ENCODE measurements at places on chromosomes 12 and 14. TPM values are rescaled to one million over a fixed set of nuclear protein-coding genes. Genes with fewer than 3 reads are reported as not detected.

- no peak for DNase-seq
These were observed 365 bp upstream of the CCDC88C start for GRCh38 chr14:91417983-91418386.

DNA sequence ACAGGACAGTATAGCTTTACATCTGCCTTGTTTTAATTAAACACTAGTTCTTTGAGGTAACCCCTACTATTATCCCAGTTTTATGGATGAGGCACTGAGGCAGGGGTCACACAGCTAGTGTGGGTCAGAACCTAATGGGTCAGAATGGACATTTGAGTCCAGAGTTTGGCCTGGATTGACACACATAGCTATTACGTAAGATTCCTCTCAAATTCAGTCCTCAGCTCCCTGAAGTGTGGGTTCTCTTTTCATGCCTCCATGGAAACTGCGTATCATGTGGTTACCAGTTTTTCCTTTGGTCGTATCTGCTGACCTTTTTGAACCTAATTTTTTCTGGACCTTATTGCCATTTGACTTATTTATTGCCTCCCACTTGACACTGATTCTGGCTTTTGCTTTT is 40.4 kb downstream of the PSEN1 start:
- no peak for DNase-seq

TESPA1 gene
- 0.49 TPM for polyA plus RNA-seq

COX8C gene
- polyA plus RNA-seq: 1.2 TPM
